Mammary epithelial cell (primary cell): ENCODE measurements at places on chromosomes 3 and 15. TPM values are rescaled to one million over a fixed set of nuclear protein-coding genes. Genes with fewer than 3 reads are reported as not detected.

DNA sequence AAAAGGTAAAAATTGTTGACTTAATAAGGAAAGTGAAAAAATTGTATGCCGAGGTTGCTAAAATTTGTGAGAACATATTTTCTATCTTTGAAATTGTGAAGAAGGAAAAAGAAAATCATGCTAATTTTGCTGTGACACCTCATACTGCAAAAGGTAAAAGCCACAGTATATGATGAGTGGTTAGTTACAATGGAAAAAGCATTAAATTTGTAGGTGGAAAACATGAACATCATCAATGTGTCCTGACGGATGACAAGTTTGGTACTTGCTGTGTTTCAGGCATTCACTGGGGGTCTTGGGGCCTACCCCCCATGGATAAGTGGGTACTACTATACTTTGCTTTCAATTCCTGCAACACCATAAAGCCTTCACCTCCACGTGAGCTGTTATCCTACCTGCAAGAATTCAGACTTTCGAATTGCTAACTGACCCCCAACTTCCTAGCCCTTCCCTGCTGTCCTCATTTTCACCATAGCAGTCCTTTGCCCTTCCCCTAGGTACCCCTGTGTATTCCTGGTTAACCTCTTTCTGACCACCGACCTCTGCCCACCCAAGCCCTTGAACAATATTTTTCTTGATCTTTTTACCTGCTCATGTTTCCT lies 62.4 kb downstream of the RAB7A start:
- DNase-seq = no peak

KIF7 gene
- 1.5 TPM for polyA plus RNA-seq

DNA sequence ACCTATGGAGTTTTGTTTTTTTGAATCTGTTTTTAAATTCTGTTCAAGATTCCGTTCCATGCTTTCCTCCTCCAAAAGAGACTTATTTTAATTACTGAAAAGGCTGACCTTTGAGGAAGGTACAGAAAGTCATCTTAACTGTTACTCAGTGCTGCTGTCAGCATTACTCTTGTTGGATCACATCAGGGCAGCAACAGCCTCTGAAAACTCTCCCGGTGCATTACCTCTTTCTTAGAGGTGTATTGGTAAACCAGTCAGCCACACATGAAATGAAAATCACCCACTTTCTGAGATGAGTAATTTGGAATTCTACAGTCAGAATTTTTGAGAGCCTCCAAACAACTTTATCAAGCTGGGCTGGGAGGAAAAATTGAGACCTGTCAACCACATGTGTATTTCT lies 88.5 kb upstream of the LIMD1 start:
- no peak for DNase-seq

GRCh38 chr3:90015688-90016356 lies 908.4 kb downstream of the EPHA3 start:
- peak; percentile 66 for DNase-seq

GRCh38 chr3:59273976-59274375 lies 224.2 kb upstream of the CFAP20DC start:
- no peak for DNase-seq

DNA sequence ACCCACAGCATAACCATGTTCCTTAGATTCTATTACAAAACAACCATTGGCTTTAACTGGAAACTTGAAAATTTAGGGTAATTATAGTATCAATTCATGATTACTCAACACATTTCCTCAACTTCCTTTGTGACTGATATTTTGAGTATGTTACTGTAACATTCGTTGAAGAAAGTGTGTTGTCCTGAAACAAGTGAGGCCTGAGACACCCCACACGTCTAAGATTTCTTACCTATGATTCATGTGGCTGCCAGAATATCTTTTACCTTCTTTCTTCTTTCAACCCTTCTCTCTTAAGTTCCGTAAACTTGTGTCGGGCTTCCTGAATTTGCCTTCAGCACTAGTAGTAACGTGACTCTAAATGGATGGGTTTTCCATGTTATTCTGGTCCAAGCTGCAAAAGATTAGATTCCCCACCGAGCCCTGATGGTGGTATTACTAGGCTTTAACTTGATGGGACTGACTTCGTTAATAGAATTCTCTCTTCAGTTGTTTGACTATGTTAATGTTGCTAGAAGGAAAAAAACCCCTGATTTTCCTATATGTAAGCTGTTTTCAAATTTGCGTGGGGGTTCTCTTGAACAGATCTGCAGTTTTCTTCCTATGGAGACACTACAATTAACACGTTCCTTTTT lies 296.0 kb upstream of the ICE2 start:
- DNase-seq = no peak

DNA sequence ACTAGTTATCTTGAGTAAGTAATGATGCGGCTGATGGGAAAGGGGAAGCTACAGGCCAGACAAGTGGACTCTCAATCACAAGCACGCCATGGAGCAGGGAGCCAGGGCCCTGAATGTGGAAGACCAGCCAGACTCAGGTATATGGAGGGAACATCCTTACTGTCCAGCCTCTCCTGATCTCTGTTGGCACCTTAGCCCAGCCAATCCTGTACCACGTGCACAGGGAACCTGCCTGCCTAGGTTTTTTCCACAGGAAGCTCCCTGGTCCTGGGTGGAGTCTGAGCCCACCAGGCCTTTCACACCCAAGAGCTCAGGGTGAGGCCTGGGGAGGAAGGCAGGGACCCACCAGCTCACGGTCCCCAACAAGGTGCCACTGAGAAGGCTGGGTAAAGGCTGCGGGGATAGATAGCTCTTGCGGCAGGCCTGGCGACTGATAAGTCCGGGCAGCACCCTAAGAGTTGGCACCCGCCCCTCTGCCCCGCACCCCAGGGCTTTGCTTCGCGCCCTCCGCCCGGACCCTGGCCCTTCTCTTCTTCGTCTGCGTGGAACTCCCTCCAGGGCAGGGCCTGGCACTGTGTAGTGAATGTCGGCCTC lies 933 bp upstream of the APEH start:
- peak; percentile 54 for DNase-seq

TGM4 gene
- polyA plus RNA-seq = 1.6 TPM

ITIH3 gene
- polyA plus RNA-seq = not detected
